Sciatic nerve (tissue), 2 donors: ENCODE measurements at places on chromosomes 1 and 21. TPM values are rescaled to one million over a fixed set of nuclear protein-coding genes. Genes with fewer than 3 reads are reported as not detected.
A peak's percentile ranks its signal among the peaks of the same experiment; 100 is the strongest.

DNA sequence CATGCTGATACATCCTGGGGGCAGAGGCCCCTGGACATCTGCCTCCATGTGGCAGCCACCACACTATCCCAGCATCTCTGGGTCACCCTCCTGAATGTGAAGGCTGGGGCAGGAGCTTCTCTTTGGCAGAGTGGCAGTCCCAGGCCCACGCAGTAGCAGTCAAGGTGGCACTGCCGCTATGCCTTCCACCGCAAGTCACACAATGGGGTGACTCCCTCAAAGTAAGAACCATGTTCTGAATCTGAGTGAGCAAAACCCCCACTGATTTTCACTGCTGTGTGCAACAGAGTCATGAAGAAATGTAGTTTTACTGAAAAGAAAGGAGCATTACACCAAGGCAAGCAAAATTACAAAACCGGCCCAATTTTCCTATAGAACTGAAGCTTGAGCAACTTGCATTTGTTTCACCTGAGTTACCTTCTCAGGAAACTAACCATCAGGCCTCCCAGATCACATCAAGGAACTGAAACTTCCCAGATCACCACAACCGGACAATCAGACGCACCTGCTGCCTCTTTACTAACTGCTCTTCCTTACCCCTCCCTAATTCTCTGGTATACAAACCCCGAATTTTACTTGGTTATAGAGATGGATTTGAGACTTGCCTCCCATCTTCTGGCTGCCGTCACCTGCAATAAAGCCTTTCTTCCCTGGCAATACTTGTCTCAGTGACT lies 102.6 kb downstream of the PCP4 start:
- no peak for DNase-seq

DNA sequence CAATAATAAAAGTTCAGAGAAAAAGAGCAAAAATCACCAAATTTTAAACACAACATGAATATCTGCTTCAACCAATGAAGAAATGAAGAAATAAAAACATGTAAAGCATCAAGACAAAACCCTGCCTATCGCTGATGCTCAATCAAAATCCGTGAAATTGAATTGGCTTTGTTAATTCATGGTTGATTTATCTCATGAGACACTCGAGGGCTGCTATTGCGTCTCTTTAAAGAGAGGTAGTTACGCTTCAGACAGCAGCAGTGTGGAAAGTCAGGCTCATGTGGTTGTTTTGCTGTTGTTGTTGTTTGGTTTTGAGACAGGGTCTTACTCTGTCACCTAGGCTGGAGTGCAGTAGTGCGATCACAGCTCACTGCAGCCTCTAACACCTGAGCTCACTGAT lies 65.5 kb upstream of the RGS7 start:
- no peak for DNase-seq

GRCh38 chr21:33232291-33233034 lies 2.7 kb downstream of the IFNAR2 start:
- no peak for DNase-seq

MEX3A gene
- total RNA-seq, result 1.2 TPM

GRCh38 chr1:53155945-53156344 lies 13.5 kb upstream of the SLC1A7 start:
- DNase-seq, result no peak

CFAP74 gene
- 0.09 TPM for total RNA-seq

TCHHL1 gene
- not detected for total RNA-seq

GRCh38 chr1:91697861-91698260 lies 188.1 kb downstream of the TGFBR3 start:
- DNase-seq, result no peak

DNA sequence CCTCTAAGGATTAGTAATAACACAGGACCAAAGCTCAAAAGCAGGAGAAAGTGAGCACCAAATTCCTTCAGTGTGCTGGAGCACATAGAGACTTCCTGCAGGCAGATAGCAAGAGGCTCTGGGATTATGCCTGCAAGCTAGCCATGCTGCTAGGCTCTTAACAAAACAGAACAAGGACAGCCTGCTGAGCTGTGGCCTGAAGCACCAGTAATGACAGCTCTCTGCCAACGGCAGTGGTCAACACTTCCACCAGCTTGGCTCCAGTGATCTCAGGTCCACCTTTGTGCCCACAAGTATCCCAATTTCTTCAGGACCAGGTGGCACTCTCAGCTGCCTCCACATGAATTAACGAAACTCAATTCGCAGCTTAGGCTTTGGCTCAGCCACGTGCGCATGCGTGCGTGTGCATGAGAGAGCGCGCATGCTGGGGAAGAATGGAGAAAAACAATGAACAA lies 64.2 kb downstream of the SLC45A1 start:
- no peak for DNase-seq

ANGPTL1 gene
- total RNA-seq, result 4.1 TPM

DNA sequence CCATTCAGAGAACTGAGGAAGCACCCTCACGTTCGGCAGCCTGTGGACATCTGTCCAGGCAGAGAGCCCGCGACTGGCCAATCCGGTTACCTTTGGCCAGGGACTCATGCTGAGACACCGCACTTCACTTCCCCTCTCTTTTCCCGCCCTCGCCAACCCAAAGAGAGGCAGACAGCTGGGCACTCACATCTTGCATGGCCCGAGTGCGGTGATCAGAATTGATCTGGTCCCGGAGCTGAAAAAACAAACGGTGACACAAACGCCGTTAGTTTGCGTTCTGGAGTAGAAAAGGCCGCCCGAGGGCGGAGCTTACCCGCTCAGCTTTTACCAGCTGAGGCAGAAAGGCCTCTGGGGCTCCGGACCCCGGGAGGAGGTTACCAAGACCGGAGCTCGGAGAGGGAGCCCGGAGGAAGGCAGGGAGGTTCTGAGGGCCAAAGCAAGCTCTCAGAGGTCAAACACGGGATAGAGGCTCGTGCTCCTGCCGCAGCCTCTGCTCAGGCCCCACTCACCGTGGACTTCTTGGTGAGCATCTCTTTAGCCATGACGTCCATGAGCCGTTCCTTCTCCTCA lies 376 bp downstream of the SF3A3 start:
- no peak for DNase-seq

DNA sequence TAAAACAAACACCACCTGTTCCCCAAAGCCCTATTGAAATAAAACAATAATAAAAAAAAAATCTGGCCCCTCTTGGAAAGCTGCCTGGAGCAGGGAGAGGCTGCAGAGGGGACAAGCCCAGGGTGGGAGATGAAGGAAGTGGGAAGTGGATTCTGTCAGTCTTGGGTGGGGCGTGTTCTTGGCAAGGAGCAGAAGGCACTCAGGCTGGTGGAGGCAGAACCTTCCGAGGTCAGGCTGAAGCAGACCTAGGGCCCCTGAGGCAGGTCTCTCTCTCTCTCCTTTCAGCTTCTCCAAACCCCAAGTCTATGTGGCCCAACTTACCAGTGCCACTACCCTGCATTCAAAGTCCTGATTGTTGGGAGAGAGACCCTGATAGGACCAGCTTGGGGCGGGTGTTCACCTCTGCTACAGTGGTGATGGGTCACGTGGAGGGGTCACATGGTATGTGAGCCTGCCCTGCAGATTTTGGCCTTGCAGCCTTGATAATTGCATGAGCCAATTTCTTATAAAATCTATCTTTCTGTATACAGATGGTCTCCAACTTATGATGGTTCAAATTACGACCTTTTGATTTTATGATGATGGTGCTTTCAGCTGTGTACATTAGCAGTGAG lies 145.4 kb upstream of the C1orf174 start:
- DNase-seq, result no peak

GRCh38 chr1:1204998-1205768 lies 1.2 kb downstream of the TNFRSF18 start:
- DNase-seq, result no peak

GCSAML gene
- total RNA-seq, result 1.2 TPM

CA6 gene
- total RNA-seq, result not detected

DNA sequence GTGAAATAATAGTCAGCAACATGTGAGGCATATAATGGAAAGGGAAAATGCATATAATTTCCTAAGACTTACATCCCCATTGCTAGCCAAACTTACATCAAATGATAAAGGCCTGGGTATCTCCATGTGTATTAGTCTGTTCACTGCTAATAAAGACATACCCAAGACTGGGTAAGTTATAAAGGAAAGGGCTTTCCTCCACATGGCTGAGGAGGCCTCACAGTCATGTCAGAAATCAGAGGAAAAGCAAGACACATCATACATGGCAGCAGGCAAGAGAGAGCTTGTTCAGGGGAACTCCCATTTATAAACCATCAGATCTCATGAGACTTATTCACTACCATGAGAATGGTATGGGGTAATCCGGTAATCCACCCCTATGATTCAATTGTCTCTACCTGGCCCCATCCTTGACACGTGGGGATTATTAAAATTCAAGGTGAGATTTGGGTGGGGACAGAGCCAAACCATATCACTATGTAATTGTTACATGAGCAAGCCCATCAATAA lies 161.5 kb upstream of the SAMSN1 start:
- DNase-seq, result no peak

- DNase-seq, result no peak
Measured at GRCh38 chr1:116628448-116628847, 39.1 kb downstream of the IGSF3 start.

DNA sequence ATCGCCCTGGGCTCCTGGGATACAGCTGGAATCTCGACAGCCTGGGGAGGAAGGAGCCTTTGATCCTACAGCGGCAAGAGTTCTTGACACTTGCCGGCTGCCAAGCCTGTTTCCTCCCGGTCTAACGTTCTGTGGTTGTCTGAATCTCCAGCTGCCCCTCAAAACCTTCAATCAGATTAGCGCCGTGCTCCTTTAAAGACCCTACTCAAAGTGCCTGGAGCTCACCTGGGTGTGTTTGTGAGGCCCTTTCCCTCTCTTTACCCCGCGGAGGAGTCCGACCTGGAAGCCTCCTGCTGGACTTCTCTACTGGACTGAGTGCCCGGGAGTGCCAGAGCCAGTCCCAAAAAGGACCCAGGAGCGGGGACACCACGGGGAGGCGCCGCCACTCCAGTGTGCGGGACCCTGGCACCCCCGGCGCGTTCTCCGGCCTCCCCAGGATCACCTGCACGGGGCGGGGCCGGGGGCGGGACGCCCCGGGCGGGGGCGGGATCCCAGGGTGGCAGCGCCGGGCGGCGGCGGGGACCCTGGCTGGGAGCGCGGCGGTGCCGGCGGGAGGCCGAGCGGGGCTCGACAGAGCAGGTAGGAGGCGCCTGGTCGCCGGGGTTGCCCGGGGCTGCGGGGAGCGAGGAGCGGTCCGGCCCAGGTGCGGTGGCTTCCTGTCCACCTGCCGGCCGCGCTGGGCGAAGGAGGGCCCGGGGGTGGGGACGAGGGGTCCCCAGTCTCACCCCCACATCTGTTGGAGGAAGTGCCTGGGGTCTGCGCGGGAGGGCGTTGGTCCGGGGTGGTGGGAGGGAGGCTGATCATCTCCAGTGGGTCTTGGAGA lies at the start of gene NCMAP:
TSS of gene NCMAP (plus strand) at position 497 of the 823 bp plus-strand sequence. CDS start 39,344 bp downstream, outside the sequence.
- peak; percentile 63 for DNase-seq

DNA sequence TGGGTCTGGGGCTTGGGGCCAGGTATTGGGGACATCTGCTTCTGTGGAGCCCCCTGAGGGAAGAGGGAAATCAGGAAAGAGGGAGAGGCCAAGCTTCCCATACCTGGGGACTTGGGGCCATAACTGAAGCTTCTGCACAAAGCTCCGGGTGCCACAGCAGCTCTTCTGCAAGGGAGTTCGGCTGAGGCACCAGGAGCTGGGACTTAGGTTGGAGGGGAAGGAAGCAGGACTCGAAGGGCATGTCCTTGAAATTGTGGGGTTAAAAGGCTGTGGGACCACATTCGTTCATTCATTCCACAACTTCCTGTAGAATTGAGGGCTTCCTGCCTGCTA lies 1.7 kb upstream of the EPS8L3 start:
- DNase-seq, result no peak

DNA sequence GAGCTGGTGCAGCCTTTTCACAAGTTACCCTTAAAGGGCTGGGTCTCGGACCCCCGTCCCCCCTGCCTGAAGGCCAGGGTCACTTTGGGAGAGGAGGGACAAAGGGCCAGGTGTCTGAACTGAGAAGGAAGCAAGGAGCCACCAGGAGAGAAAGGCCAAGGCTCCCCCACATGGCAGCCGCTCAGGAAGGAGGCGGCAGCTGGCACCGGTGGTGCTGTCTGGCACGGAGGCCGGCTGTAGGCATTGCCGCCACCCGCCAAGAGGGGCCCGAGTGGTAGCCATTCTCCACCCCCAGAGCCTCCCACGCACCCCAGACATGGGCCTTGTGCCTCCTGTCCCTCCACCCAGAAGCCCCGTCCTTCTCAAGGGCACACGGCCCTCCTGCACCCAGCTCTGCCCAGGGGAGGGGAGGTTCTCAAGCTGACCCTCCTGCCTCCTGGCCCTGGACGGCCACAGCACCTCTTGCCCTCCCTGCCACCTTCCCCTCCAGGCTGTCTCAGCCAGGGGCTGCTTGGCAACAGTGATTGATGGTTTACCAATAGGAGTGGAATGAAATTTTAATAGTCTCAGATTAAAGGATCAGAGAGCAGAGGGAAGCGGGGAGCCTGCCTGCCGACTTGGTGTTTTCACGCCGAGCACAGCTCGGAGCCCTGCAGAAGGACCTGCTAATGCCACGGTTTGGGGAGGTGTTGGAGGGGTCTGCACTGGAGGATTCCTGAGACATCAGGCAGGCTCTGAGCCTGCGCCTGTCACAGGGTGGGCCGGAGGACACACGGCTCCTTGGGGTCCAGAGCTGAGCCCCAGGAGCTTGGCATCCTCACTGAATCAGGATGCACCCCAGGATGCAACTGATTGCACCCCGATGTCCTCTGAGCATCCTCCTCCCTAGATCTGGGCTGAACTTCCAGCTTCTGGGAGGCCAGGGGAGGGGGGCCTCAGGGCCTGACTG lies 211.9 kb upstream of the VAMP3 start:
- no peak for DNase-seq

DNA sequence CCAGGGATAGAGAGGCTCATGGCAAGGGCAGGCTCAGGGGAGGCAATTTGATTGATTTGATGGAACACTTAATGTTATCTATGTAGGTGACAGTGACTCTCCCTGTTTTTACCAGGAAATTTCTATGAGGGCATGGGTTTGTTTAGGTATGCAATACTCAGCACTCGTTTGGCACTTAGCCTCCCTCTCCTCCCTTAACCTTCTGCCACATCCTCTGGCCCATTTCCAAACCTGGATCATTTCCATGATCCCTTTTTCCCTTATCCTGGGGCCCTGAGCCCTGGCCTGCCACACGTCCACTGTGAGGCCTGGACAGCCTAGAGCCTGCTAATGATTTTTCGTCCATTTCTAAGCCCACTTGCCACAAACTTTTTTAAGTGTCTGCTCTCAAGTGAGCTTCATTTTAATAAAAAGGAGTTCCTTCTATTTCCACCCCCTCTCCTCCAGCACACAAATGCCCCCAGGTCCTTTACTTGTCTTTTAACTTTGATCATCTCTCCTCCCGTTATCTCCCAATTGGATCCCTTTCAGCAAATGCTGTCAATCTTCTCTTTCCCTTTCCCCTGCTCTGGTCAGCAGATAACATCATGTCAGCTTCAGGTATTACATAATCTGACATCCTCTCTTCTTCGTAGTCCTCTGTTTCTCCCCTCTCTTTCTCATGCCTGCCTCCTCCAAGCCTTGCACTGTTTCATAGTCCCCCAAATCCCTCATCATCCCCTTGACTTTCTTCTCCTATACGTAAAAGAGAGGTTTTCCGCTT lies 37.8 kb upstream of the GADD45A start:
- DNase-seq, result no peak
